ENCODE measurements at places on chromosomes 6 and 20.
A peak's percentile ranks its signal among the peaks of the same experiment; 100 is the strongest.

GRCh38 chr6:78611102-78611620 lies 256.2 kb upstream of the IRAK1BP1 start:
- DNase-seq = no peak

GRCh38 chr6:94065707-94066337 lies 646.5 kb upstream of the EPHA7 start:
- no peak for DNase-seq

DNA sequence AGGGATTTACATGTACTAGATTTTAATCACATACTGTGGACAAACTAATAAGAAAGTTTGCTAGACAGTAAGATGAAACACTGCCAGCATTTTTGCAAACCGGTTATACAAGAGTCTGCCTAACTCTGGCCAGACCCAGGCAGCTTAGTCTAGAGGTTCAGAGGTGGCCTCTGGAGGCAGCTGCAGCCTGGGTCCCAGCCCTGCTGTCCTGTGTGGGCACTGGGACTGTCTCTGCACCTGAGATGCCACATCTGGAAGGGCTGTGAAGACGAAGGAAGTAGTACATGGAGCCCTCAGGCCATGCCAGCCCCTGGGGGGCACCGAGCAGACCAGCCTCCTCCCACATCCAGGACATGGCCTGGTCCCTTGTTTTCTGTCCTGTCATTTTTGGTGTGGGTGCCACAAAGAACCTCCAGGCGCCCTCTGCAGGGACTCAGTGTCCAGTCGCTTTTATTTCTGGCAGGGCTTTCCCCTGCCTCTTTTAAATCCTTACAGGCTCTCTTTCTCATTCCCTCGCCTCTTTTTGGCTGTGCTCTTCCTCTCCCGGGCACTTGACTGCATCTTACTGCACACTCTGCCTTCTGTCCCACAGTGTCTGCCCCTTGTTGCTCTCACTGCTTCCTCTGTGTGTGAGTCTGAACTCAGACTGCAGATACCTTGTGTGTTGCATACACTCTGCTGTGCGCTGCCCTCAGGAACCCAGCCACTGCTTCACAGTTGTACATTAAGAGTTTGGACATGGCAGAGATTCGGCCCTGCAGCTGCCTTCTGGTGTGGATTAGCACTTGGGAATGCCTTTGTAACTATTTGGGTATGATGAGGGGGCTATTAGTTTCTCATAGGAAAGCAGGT lies 216.7 kb downstream of the ZDHHC14 start:
- peak; percentile 65 for DNase-seq

DNA sequence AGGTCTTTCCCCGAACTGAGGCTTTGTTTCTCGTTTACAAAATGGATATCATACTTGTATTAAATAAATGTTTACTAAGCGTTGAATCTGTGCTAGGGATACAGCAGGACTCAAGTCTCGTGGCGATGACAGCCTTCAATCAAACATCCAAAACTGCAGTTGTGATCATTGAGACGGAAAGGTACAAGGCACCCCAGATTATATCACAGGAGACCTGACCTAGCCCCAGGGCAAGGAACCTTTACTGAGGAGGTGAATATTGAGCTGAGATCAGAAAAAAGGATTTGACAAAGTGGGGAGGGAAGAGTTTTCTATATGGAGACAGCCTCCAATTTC lies 476 bp downstream of the AAR2 start:
- no peak for DNase-seq

DNA sequence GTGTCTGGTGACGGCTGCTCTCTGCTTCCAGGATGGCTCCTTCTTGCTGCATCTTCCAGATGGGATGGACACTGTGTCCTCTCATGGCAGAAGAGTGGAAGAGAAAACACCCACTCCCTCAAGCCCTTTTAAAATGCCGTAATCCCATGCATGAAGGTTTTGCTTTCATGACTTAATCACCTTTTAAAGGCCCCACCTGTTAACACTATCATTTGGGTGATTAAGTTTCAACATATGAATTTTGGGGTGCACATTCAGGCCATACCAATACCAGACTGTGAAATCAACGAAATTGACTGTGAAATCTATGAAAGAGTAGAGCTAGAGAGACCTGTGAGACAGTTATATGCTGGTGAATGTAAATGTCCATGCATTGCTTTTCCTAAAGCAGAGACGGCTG lies 374.3 kb upstream of the CHD6 start:
- no peak for DNase-seq

- no peak for DNase-seq
Observed at GRCh38 chr6:16201706-16202105, 36.7 kb upstream of the GMPR start.

DNA sequence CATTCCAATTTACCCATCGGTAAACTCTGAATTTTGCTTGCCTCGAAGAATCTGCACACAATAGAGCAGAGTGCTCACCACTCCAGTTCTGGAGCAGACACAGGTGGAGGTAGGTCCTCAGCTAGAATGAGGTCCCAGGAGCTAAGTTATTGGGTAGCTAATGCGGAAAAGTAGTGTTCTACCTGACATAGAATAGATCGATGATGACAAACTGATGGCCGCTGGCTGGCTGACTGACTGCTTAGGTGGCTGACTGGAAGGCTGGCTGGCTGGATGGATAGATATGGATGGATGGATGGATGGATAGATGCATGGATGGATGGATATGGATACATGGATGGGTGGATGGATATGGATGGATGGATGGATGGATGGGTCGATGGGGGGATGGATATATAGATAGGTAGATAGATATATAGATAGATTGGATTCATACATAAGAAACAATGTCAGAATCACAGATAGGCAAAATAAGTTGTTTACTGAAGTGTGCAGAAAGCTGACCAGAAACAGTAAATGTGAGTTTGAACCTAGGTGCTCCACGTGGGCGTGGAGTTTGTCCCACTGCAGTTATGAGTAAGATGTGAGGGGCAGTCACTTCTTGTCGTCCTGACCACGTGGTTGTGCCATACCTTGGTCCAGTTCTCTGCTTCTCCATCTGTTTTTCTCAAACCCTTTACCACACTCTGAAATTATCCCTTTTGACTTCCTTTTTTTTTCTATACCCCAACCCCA lies 62.1 kb downstream of the TBXT start:
- no peak for DNase-seq

DNA sequence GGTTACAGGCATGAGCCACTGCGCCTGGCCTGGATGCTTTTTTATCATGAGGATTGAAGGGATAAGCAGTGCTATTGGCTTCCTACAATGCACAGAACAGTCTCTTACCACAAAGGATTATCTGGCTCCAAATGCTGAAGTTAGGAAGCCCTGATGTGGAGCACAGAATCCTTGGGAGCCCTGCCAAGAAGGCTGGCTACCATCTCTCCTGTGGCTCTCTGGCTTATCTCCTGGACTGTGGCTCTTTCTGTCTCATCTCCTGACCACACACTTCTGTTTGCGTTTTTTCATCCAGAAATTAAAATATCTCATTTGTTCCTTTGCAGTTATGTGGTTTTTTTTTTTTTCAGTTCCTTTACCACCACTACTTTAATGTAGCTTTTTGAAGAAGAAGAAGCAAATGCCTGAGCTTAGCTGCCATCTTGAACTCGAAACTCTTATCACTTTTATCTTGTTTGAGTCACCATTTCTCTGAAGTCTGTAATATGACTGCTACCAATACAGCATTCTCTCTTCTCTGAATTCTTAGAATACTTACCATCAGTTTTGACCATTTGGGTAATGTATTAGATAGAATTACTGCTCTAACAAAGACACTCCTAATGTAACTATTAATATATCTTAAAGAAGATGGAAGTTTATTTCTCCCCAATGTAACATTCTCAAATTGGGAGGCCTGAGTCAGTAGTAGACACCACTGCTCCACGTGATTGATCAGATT lies 1044.7 kb downstream of the KIF16B start:
- DNase-seq = peak; percentile 23

DNA sequence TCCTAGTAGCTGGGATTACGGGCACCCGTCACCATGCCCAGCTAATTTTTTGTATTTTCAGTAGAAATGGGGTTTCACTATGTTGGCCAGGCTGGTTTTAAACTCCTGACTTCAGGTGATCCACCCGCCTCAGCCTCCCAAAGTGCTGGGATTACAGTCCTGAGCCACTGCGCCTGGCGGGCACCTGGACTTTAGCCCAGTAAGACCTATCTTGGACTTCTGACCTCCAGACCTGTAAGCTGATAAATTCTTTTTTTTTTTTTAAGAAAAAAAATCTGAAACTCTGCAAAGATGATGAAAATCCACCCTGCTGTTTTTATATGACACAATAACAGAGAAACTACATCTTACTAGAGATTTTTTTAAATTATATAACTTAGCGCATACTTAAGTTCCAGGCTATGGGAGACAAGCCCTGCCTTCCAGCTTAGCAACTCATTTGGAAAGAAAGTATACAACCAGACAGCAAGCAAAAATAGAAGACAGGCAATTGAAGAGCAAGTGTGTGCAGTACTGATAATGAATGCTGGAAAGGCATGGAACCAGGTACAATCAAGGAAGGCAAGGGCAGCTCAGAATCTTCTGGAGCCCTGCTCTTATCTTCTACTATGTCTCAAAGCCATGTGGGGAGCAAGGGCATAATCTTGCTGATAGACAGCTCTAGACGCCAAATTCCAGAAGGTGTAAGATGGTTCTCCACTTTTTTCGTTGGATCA lies 104.2 kb downstream of the CD83 start:
- DNase-seq = no peak

DNA sequence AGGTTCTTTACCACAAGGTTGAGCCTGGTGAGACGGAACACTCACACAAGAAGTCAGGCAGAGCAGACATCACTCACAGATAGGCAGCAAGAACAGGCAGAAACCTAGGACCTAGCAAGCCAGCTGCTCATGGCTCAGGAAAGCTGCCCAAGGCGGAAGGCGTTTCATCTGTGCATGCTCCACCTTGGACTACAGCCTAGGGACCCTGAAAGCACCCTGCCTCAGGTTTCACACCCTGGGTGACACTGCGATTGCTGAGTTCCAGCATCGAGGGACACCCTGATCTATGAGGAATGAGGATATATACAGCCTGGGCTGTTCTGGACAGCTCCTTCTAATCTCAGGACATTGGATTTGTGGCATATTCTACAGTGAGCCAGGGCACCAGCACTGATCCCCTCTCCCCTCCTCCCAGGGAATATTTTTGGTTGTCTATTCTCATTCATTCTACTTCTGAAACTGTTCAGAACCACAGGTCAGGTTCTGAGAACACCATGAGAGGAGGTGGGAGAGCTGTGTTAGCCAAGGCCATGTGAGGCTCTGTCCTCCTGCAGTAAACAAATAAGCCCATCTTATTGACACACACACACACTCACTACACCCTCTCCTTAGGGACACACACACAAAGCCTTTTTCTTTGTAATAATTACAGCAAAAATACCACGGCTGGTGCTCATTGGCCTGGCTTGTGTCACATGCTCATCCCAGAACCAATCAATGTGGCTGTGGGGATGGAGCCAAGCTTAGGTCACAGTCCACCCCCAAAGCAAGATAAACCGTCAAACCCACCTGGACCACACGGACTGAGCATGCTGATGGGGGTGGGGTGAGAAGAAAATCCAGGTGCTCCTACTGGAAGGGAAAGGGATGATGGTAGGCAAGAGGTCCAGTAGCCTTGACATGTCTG lies 26.3 kb upstream of the PMEPA1 start:
- no peak for DNase-seq

- DNase-seq = no peak
Observed at GRCh38 chr6:159718634-159719033, 8.7 kb upstream of the WTAP start.

DNA sequence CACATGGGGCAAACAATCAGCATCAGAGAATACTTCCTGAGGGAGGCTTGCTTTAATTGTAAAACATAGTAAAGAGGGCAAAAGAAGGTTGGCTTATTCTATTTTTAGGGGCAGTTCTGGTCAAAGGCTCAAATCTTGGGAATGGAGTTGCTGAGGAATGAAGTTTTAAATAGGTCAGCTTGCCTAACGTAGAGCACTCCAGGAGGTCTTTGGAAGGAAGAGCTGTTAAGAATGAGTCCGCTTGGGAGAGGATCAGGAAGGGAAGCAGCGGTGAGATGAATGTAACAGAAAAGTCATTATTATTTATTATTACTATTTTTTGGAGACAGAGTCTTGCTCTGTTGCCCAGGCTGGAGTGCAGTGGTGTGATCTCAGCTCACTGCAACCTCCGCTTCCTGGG lies 108.7 kb downstream of the ZFAND3 start:
- peak; percentile 20 for DNase-seq

DNA sequence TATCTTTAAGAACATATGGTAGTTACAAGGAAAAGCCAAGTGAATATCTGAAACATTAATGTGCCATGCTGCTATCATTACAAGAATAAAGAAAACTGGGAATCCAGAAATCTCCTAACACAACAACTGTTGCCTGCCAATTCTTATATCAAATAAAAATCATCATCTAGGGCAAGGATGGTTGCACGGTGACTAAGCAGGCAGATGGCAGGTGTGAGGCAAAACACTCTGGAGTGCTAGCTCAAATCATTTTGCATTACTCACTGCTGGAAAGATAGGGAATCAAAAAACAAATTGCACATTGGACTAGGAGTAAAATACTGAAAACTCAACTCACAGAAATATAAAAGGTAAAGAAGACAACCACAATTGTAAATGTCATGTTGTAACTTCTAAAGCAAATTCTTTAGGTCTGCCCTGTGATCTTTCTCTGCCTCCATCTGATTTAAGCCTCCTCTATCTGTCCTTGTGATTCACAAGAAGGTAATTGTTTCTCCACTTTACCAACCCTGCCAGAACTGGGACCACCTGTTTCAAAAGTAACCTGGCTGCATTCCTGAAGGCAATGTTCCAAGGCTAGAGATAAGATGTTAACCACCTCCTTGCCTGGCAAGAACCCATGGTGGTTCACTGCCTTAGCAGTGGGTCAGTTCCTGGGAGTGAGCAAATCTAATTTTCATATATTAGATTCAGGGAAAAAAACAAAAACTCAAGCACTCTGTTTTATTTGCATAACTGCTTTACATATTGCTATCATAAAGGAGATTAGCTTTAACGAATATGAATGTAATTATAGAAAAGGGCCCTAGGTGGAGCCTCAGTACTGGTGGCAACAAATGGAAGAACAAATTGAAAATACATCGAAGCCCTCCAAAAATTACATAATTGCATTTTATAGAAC lies 33.1 kb upstream of the LCA5 start:
- peak; percentile 39 for DNase-seq

- peak; percentile 70 for DNase-seq
Observed at GRCh38 chr6:15793288-15793687, 130.5 kb upstream of the DTNBP1 start.

DNA sequence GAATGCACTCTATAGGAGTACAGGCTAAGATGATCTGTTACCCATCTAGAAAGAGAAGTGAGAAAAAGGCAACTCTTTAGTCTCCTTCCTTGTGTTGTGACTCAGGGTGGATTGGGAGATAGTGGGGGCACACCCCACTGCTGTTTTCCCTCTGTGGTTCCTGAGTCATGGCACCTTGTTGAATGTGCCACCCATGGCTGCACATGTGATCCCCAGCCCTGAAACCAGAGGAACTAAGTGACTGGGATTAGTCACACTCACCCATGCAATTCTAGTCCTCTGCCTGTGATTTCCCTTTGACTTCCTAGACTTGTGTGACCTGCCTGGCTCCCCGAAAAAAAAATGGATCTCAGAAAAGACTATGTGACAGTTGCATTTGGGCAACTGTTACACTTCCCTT lies 48.6 kb upstream of the HTR1B start:
- no peak for DNase-seq

All from EH (cell line).